ENCODE measurements at places on chromosomes 3 and 15. TPM values are rescaled to one million over a fixed set of nuclear protein-coding genes. Genes with fewer than 3 reads are reported as not detected.

The RAF1 gene
- total RNA-seq = 112 TPM

The NME9 gene
- not detected for total RNA-seq

The CHRNA7 gene
- 2.8 TPM for total RNA-seq

The SEMA3B gene
- total RNA-seq = 0.53 TPM

DNA sequence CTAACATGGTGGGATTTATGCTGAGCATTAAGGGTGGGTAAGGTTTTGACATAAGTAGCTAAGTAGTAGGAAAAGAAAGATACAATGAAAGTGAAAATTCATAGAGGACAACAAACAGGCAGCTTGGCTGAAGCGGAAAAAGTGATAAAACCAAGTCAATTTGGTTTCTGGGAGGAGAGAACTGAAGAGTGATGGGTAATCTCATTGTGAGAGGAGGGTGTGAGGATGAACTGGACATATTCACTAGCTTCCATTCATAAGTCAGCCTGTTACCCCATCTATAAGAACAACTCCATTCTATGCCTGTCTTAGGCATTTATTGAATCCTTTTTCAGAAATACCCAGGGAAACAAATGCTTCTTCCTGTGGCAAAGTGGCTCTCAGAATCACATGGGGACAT lies 67.1 kb upstream of the BBX start:
- DNase-seq = no peak

GRCh38 chr3:197260491-197261163 lies 37.8 kb downstream of the DLG1 start:
- no peak for DNase-seq

DNA sequence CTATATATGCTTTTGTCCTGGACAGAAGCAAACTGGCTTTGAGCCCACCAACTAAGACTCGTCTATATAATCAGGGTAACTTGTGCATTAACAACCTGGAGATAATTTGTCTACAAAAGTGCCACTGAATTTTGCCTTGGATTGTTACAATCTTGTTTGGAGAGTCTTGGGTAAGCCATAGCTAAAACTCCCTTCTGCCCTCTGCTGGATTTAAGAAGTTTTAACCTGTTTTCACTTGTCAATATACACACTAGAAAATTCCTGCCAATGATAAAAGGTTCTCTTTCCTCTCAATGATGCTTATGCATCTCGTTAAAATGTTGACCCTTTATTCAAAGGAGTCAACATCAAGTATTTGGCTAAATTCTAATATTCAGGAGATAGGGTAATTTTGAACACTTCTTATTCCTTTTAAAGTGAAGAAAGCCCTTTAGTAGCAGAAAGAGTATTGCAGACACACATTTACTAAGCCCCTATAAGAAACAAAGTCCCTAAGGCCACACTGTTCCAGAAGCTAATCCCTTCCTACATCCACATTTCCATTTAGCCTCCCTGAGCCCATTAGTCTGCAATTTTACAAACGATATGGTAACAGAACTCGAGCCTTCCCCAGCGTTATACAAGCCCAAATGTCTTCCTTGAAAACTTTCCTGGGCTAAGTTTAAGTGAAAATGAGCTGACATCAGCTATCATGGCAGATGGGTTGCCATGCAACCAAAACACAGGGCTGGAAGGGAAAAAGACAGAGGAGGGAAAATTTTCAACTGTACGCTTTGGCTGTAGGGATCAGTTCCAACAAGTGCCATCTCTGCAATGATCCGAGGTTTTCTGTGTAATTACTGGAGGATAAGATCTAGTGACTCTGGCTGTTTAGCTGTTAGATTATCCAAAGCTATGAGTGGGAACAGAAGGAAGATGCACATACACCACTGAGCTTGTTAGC lies 75.9 kb upstream of the FGF12 start:
- no peak for DNase-seq

DNA sequence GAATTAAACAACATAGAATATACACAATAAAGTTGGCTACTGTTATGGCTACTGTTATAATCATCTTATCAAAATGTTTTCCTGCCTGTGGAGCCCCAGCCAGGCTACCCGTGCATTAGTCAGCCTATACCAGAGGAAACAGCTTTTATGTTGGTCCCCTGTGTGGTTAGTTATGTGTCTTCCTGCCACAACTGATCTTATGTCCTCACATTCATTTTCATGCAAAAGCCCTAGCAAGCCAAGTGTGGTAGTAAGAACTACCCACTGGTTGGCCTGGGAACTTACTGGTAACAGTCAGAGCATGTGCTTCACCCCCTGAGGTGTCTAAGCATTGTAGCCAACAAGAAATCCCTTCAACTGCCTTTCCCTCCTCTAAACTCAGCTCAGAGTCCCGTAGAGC lies 21.8 kb downstream of the MGLL start:
- DNase-seq = peak; percentile 81

- DNase-seq = no peak
Observed at GRCh38 chr15:58535337-58535736, 103.5 kb downstream of the LIPC start.

GRCh38 chr3:58683466-58683865 lies 16.9 kb upstream of the FAM3D start:
- no peak for DNase-seq

- no peak for DNase-seq
Observed at GRCh38 chr15:67137319-67137718, 71.9 kb downstream of the SMAD3 start.

- DNase-seq = no peak
Observed at GRCh38 chr3:130918328-130918727, 24.4 kb downstream of the ATP2C1 start.

All from pulmonary artery endothelial cell (primary cell).